Fibroblast of skin of abdomen (primary cell): ENCODE measurements at places on chromosomes 12 and 14.
A peak's percentile ranks its signal among the peaks of the same experiment; 100 is the strongest.

- no peak for DNase-seq
These were observed 84.1 kb upstream of the TRAF3 start for GRCh38 chr14:102693006-102693755.

DNA sequence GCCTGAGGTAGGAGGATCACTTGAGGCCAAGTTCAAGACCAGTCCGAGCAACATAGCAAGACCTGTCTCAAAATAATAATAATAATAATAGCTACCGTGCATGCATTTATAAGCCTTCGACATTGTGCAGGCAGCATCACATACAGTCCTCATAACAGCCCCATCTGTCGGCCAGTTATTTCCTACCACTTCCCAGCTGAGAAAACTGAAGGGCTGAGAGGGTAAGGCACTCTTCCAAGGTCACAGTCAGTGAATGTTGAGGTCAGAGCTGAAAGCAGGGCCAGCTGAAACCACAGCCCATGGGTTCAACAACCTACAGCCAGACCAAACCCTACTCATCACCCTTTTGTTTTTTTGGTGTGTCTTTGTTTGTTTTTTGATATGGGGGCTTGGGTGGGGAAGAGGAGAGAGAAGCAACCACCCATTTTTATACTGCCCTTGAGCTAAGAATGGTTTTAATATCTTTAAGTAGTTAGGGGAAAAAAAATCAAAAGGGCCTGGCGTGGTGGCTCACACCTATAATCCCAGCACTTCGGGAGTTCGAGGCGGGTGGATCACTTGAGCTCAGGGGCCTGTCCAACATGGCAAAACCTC is 16.8 kb upstream of the ITPK1 start:
- no peak for DNase-seq

DNA sequence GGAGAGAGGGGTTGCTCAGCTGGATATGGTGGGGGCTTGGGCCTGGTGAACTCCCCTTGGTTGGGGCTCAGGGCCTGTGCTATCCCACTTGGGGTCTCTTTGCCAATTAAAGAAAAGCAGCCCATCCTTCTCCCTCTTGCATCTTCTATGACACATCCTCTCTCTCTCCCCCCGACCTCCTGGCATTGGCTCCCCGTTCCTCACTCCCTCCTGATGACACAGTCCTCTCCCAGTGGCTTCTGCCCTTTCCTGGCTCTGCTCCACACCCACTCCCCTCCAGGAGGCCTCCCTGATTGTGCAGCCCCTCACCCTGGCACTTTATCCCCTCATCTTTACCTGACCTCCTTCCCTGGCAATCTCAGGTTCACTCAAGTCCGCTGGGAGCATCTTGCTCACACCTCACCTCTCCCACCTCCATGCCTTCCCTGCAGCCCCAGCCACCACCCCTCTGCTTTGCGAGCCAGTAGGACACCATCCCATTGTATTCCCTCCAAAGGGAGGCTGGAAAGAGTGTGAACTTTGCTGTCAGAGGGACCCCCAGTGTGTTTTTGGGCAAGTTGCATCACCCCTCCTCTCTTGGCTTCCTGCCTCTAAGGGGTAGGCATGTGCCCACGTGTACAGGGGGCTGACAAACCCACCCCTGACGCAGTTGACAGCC is 10.7 kb downstream of the KRT80 start:
- DNase-seq, result peak; percentile 48

DNA sequence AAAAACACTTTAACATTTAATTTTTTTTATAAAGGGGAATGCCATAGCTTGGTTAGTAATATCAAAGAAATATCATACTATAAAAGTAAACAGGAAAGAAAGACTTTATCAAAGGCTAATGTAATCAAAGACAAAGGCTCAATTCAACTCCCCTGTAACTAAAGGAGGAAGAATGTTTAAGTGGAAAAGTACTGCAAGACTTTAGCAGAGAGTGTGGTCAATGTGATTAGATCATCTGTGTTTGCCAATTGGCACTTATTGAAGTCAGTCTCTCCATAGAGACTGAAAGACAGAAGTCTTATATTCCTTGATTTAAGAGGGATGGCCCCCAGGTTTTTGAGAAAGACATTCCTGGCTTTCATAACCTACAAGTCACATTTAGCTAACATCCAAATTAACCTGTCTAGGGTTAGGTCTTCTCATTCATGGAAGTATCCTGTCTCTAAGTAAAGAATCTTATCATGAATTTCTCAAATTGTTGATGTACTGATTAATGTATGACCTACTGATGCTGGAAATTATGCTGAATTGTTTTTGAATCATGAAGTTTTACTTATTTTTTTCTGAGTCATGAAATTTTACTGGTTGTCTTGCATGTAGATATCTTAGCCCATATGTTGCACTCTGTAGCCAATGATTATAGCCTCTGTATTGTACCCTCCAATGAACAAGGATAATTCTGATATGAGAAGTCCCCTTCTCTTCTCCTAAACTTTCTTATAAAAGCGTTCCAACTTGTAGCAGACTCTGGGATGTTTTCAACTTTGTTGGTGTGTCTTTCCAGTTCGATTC is 65.4 kb downstream of the ATXN7L3B start:
- no peak for DNase-seq

DNA sequence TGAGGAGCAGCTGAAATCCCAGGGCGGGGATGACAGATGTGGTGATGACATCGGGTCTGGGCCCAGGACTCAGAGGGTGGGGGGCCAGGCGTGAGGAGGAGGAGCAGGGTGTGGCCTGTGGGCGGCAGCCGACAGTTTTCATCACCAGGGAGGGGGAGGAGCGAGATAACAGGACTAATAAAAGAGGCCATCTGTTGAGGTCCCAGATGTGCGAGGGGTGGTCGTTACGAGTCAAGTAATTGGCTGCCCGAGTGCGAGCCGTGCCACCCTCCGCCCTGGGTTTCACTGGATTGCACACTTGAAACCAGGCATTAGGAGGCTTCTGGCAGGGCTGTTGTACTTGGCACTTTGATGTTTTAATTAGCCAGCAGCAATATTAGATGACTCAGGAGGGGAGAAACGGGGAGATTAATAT is 67.2 kb downstream of the NOS1 start:
- DNase-seq, result no peak

DNA sequence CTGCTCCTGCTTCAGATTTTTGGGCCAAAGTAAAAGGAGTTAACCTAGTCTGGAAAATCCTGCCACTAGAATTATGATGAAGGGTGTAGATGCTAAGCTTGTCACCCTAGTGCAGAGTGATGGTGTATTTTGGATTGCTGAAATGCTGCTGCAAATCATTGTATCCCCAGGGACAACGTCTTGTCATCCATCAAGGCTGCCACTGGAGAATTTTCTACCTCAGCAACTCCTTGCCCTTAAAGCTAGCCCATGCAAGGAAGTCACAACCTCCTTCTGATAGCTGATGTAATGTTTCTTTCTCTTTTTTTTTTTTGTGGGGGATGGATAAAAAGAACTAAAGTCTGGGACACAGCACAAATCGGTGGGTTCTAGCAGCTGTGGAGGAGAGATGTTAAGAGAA is 139.4 kb upstream of the FRMD6 start:
- peak; percentile 66 for DNase-seq

DNA sequence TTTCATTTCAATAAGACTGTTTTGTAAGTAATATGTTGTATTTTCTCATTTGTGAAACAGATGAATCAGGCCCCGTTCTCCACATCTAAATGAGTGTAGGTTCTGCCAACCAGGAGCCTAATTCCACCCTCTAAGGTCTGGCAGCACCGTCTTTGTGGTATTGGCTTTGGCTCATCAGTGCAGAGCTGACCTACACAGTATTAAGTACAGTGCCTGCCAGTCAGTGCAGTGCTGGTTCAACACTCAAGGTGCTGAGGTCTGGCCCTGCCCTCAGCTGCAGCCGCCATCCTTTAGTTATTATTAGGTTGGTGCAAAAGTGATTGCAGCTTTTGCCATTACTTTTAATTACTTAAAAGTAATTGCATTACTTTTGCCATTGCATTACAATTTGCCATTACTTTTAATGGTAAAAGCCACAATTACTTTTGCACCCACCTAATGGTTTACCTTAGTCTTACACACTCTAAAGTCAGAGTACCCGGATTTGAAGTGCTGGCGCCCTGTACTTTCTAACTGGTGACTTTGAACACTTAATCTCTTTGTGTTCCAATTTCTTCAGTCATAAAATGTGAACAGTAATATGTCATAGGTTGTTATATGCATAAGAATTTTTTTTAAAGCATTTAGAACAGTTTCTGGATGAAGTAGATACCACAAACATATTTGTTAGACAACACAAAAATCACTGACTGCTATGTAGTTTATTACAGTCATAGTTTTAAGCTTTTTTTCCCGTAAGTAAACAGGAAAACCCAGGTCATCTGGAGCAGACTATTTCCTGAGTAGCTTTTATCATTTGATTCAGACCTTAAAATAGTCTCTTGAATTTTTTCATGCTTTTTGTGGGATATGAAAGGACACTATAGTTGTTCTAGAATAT is 99.5 kb downstream of the SYNE2 start:
- no peak for DNase-seq

DNA sequence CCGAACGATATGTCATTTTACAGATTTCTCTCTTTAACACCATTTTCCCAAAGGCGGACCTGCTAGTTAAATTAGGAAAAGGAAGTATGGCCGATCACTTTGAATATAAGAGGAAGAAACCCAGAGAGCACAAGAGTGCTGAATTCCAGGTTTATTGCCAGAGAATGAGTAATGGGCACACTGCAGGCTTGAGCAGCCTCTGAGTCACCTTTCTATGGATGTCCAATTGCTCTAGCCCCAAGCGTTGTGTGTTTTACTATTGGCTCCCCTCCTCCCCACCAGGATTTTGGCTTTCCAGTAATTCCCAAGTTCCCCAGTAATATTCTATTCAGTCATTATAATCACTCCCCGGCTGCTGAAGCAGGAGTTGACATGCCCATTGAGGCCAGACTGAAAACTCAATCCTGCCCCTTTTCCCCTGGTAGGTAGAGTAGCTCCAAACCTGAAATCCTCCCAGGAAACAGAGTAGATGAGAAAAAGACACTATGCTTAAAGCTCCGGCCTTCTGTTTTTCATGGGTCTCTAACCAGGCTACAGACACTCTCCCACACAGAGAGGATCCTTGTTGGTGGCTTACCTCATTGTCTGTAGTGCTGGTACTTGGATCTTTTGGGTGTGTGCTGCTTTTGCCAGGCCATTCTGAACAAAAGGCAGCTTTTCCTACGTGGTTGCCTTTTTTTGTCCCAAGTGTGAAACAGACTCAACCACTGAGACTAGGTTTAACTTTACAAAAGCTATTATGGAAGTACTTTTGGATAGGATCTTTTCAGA is 704.3 kb upstream of the FLRT2 start:
- DNase-seq, result peak; percentile 54

DNA sequence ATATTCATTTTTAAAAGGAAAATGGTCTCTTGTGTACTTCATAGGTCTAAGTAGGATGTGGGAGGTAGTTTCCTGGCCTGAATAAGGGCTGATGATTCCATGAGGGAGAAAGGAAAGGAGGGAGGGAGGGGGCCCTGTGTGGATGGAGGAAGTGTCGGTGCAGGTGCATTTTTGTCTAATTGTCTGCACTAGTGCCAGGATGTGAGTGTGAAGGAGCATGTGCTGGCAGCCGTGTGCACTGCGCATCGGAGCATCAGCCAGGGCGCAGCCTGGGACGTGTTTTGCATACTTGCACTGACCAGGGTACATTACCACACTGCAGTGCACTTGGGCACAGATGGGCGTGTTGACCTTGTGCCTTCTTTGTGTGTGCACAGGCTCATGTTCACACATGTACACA is 29.2 kb downstream of the SMUG1 start:
- DNase-seq, result no peak

DNA sequence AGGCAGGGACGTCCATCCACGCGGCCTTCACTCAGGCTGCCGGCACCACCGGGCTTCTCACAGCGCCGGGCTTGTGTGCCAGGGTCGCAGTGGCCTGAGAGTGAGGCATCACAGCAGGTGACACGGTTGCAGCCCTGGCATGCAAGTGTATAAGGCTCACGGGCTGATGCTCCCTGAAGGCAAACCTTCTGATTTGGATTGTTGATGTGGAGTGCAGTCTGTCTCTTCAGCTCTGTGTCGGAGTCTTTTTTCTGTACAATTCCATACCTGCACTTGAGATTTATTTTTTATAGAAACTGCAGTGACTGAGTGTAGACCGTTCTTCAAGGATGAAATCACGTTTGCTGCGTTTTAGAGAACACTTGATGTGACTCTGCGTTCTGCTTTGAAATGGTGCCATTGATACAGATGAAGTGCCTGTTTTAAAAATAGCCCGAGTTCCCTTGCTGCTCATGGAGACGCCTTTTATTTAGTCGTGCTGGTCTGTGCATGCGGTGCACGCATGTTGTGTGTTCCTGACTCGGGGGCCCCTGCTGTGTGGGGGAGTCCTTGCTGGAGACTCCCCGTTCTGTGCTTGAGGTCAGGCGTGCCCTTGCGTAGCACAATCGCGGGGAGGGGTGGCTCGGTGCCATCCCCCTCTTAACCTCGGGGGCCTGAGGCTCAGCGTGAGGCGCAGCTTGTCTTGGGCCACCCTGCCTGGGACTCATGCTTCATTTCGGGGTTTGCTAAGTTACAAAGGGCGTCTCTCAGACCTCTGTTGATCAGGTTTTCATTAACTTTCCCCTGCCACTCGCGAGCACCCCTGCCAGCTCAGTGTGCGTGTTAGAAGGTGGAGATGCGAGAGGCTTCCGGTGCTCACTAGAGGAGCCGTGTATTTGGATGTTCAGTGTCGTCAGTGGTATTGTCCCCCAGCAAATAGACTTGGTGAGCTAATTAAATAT is 21.6 kb upstream of the AMN start:
- no peak for DNase-seq

- no peak for DNase-seq
These were observed 63.8 kb upstream of the RERGL start for GRCh38 chr12:18153826-18154225.

DNA sequence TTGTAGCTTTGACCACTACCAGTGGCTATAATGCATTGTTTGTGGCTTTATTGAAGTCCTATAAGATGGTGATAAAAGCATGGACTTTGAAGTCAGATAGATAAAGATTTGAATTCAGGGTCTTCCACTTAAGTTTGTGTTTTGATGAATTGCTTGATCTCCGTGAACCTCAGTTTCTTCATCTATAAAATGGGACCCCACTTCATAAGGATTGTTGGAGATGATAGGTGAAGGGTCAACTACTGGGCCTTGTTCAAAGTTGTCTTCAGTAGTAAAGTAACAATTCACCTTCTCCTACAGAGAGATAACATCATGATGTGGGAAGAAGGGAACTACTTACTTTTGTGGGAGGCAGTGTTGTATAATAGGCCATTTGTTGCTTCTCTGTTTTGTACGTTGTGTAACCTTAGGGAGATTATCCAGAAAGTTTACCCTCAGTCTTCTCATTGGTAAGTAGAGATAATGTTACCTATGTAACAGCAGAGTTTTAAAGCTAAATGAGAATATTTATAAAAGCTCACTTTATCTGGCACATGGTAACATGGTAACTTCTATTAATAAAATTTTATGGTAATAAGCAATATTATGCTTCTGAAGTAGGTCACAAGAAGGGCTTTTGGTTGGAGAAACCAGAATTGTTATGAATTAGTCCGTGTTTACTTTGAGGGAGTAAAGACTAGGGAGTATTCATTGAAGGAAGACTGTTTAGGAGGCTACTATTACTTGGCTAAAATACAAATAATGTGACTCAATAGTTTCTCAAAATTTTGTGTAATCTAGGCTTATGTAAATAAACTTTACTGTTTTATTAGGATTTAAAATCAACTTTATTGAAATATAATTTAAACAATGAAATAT is 15.1 kb downstream of the ADIPOR2 start:
- DNase-seq, result no peak

GRCh38 chr14:63890553-63890952 is 37.7 kb downstream of the SYNE2 start:
- DNase-seq, result no peak
